Cardiac fibroblast (primary cell): ENCODE measurements at places on chromosomes 3 and 15.

- no peak for DNase-seq
These were observed 1.2 kb downstream of the TMIE start for GRCh38 chr3:46702246-46703012.

GRCh38 chr3:15041950-15042349 lies 23.2 kb downstream of the MRPS25 start:
- no peak for DNase-seq

DNA sequence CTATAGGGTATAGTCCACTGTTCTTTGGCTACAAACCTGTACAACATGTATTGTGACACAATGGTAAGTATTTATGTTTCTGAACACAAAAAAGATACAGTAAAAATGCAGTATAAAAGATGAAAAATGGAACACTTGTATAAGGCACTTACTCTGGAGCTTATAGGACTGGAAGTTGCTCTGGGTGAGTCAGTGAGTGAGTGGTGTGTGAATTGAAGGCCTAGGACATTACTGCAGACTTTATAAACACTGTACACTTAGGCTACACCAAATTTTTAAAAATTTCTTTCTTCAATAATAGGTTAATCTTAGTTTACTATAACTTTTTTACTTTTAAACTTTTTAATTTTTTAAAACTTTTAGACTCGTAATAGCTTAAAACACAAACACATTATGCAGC lies 10.5 kb upstream of the PDZRN3 start:
- DNase-seq, result no peak

DNA sequence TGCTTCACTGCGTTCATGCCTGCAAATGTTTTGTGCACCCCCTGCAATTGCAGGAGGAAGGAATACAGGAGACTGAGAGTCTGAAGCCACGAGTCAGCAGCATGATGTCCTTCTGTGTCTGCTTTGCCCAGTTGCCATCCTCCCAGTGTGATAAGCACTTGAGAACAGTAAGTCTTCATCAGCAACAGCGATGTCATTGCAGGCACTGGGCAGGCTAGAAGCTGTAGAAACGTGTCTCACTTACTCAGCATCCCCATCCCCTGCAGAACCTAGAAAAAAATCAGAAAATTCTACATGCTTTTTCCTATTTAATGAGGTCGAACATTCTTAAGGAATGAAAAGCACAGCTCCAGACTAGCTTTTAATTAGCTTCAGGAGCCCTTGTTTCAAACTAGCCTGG lies 156.5 kb upstream of the LPP start:
- DNase-seq, result no peak
